Liver (tissue), 10 donors: ENCODE measurements at places on chromosomes 1 and 21. TPM values are rescaled to one million over a fixed set of nuclear protein-coding genes. Genes with fewer than 3 reads are reported as not detected.

STYXL2 gene
- total RNA-seq: not detected

GBP2 gene
- 18.2 TPM for total RNA-seq

CCDC17 gene
- 6.4 TPM for total RNA-seq

PLPPR5 gene
- not detected for total RNA-seq

CFAP57 gene
- under 0.01 TPM for total RNA-seq

CD84 gene
- 5.8 TPM for total RNA-seq

SH3GLB1 gene
- total RNA-seq: 19.7 TPM

CELSR2 gene
- 1.5 TPM for total RNA-seq

SPRR2B gene
- total RNA-seq: not detected

PCBP3 gene
- 1.6 TPM for total RNA-seq

ZNF593OS gene
- not detected for total RNA-seq

NBPF11 gene
- total RNA-seq: 12.3 TPM

ADGRL2 gene
- total RNA-seq: 37.9 TPM

OR10Z1 gene
- not detected for total RNA-seq

GSTM1 gene
- 14.7 TPM for total RNA-seq

CAPZA1 gene
- total RNA-seq: 52.0 TPM

TOR1AIP1 gene
- total RNA-seq: 17.9 TPM

- no peak for DNase-seq
Observed at GRCh38 chr1:41812453-41812852, 106.3 kb downstream of the HIVEP3 start.

DNA sequence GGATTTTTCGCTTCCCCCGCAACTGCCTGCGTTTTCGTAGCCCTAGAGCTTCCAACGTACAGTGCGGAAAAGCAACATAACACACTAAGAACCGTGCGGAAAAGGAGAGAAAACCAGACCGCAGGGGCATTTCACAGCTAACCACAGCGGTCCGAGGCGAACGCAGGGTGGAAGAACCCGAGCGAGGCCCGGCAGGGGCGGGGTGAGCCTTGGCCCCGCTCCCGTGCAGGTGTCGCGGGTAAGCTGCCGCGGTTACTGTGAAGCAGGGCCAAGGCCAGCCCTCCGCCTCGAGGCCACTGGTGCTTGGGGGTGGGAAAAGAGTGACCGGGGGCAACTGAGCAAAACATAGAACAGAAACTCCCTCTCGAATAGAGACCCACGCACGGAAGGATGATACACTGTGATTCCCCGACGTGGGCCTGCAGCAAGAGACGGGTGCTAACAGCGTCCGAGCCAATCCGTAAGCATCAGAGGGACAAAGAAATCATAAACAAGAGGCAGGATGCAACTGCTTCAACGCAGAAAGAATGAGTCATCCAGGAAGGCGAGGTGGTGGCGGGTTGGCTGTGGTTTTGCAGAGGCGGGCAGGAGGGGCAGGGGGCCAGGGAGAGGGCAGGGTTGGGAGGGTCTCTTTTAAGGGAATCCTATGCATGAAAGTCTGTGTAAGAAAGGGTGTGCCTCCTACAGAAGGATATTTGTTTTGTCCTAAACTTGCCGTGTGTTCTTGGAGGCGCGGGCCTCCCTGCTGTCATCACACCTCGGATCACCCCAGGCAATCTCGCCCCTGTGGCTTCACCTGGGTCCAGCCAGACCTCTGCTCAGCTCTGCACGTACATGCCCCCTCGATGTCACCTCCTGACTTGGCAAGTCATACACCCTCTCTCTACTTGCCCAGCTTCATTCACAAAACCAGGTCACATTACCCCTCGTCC is 7.3 kb downstream of the GNG4 start:
- DNase-seq: no peak

GRCh38 chr21:35663856-35664606 is 396.3 kb downstream of the SETD4 start:
- no peak for DNase-seq

DNA sequence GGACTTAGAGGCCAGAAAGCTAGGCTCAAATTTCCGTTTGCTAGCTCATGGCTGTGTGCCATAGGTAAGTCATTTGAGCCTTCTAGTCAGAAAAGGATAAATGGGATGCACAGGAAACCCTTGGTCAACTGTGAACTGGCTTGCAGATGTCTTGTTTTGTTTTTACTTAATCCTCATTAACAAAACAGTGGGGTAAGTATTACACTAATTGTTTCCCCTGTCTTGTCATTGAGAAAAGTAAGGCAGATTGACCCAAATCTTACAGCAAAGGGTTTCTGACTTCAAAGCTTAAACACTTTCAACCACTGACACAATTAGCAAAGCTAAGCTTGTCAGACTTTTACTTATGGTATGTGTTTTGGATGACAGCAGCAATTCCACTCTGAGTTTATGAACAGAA is 291.3 kb downstream of the NTNG1 start:
- DNase-seq: no peak

GRCh38 chr1:154221278-154222001 is 685 bp downstream of the UBAP2L start:
- DNase-seq: peak; percentile 78

GRCh38 chr1:94036730-94037129 is 84.2 kb downstream of the ABCA4 start:
- no peak for DNase-seq

- DNase-seq: no peak
Observed at GRCh38 chr1:7432900-7433380, 338.2 kb upstream of the VAMP3 start.

- no peak for DNase-seq
Observed at GRCh38 chr1:237470712-237471338, 419.9 kb downstream of the ZP4 start.

- DNase-seq: no peak
Observed at GRCh38 chr1:8025671-8026144, 401 bp downstream of the ERRFI1 start.

DNA sequence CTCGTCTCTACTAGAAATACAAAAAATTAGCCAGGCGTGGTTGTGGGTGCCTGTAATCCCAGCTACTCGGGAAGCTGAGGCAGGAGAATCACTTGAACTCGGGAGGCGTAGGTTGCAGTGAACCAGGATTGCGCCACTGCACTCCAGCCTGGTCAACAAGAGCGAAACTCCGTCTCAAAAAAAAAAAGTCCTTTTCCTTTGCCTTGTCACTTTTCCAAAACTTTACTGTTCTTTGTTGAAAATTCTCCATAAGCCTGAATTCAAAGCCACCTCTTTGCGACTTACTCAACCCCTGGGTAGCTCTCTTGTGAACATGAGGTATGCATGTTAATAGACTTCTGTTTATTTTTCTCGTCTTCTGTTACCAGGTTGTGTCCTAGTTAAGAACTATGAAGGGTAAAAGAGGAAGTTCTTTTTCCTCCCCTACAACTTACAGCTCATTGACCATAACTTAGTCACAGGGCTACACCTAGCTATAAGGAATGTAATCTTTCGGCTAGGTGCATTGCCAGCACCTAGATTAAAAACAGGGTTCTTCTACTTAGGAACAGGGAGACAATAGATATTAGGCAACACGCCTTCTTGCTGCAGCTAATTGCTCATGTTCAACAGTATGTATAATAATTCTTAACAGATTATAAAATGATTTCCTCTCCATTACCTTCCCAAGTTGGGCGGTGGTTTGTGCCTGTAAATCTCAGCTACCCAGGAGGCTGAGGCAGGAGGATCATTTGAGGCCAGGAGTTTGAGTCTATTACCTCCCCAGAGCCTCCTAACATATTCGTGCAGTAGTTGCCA is 40.9 kb downstream of the PTAFR start:
- no peak for DNase-seq

DNA sequence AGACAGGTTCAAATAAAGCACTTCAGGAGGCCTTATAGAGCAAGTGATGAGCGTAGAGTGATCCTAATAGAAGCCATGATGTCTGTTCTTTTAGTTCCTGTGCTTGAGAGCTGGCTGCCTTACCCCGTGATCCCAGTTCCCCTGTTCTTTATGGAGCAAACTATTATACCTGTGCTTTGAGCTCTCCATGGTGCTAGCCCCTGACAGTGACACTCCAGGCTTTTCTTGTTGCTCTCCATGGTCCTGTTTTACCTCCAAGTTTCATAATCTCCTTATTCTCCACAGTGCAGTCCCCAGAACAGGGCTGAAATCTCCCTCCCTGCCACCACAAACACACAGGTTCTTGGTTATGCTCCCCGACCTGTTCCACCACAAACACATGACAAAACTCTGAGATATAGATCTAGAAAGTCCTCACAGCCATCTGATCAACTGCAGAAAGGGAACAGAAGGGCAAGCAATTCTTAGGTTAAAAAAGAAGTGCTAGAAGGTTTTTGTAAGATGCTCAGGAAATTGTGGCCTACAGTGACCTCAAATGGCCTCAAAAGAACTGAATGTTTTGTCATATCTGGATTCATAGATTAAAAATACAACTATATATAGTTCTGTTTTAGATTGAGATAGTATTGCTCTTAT is 6.0 kb downstream of the CADM3 start:
- no peak for DNase-seq

- no peak for DNase-seq
Observed at GRCh38 chr1:52487632-52488031, 65.3 kb downstream of the TUT4 start.

DNA sequence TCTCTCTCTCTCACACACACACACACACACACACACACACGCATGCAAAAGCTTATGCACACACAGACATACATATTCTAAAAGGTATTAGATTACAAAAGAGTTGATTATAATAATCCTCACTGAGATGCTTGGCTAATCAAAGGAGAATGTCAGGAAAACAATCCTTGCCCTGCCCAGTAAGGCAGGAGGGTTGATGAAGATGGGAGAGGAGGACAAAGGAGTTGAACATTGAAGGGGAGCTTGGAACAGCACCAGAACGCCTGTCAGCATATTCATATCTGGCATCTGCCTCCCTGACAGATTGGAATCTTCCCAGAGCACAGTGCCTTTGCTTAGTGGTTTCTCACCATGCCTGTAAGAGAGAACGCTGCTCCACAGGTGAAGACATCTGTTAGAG is 68.6 kb upstream of the PALMD start:
- DNase-seq: no peak

GRCh38 chr1:14301704-14302024 is 296.8 kb upstream of the KAZN start:
- DNase-seq: no peak

- no peak for DNase-seq
Observed at GRCh38 chr1:202007304-202007703, 3.1 kb upstream of the ELF3 start.

DNA sequence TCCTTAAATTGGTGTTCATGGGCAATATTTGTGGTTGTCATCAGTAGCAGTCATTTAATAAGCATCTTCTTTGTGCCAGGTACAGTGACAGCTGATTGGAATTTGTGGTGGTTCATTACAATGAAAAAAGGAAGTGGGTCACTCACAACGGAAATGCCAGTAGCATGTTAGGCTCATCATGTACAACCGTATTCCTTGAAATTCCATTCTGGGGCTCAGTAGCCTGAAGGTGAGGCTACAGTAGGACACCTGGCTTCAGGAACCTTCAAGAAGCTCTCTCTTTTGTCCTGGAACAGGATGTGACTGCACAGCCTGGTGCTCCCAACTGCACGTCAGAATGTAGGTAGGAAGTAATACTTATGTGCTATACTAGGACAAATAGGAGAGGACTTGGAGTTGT is 93.9 kb downstream of the ST3GAL3 start:
- no peak for DNase-seq

DNA sequence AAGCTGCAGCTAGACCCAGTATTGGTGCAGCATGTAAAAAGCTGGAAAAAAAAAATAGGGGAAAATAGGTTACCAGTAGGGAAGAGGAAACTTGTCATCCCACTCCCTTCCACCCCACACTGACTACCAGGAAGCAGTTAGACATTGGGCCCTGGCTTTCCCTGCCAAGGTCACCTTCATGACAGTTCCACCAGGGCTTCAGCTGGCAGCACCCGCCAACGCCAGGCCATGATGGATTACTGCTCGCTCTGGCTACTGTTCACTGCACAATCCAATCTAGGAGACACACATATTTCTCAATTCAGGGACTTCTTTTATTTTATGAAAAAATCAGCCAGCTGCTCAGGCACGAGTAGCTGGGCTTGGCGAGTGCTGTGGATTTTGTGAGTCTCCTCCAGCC is 127.7 kb downstream of the DMRTA2 start:
- DNase-seq: no peak

GRCh38 chr1:176864211-176864610 is 300.3 kb downstream of the ASTN1 start:
- DNase-seq: no peak

GRCh38 chr1:193614817-193615216 is 428.4 kb upstream of the B3GALT2 start:
- DNase-seq: no peak

GRCh38 chr1:89971600-89971999 is 23.3 kb upstream of the ZNF326 start:
- DNase-seq: no peak

DNA sequence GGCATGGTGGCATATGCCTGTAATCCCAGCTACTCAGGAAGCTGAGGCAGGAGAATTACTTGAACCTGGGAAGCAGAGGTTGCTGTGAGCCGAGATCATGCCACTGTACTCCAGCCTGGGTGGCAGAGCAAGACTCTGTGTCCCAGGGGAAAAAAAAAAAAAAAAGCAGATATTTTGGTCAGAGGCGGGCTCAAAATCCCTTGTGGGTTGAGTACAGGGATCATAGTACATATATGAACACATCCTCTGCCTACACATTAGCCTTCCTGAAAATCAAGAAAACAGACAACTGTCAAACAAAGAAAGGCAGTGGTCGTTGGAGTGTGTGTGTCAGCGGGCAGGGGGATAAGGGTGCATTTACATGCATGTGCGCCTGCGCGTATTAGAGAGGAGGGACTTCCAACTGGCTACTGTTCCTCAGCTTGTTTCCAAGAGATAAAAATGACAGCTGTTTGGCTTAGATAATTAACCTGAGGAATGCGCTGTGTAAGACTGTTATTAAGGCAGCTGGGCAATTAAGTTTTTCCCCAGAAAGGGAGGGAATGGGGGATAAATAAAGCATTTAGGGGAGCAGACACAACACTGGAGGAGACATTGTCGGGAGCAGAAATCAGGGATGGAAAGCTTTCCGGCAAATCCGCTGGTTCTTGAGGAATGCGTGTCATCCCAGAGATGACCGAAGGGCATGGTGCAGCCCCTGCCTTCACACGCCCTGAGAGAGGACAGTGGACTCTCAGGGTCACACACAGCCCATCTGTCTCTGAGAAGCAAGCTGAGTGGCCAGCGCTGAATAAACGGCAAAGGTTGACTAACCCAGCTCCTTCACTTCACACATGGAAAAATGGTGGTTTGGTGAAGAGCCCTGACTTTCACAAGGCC is 6.4 kb downstream of the LAMB3 start:
- DNase-seq: peak; percentile 65

- DNase-seq: no peak
Observed at GRCh38 chr21:45599146-45599581, 44.4 kb upstream of the PCBP3 start.

- no peak for DNase-seq
Observed at GRCh38 chr21:38821959-38822682, 16.4 kb downstream of the ETS2 start.

GRCh38 chr1:97464305-97464704 is 456.5 kb downstream of the DPYD start:
- DNase-seq: no peak

DNA sequence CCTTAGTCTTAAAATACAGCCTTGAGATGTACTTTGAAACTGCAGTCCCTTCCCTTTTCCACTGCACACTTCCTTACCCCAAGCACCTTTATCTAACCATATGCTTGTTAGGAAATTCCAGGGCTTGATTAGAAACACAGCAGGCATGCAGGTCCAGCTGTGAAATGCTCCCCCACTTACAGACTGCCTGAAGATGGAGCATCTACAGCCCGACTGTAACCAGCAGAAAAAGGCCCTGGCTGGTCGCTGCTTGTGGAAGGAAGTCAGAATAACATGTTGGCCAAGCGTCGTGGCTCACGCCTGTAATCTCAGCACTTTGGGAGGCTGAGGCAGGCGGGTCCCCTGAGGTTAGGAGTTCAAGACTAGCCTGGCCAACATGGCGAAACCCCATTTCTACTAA is 37.2 kb downstream of the VN1R5 start:
- DNase-seq: no peak

GRCh38 chr1:201191653-201192260 is 1.1 kb downstream of the IGFN1 start:
- DNase-seq: no peak
